LHCN-M2 (cell line): ENCODE measurements at places on chromosomes 6 and 20. TPM values are rescaled to one million over a fixed set of nuclear protein-coding genes. Genes with fewer than 3 reads are reported as not detected.
A peak's percentile ranks its signal among the peaks of the same experiment; 100 is the strongest.

HSPA1L gene
- total RNA-seq: 0.71 and 1.5 TPM in 2 replicates

ZC2HC1B gene
- total RNA-seq: not detected in 2 replicates

DNA sequence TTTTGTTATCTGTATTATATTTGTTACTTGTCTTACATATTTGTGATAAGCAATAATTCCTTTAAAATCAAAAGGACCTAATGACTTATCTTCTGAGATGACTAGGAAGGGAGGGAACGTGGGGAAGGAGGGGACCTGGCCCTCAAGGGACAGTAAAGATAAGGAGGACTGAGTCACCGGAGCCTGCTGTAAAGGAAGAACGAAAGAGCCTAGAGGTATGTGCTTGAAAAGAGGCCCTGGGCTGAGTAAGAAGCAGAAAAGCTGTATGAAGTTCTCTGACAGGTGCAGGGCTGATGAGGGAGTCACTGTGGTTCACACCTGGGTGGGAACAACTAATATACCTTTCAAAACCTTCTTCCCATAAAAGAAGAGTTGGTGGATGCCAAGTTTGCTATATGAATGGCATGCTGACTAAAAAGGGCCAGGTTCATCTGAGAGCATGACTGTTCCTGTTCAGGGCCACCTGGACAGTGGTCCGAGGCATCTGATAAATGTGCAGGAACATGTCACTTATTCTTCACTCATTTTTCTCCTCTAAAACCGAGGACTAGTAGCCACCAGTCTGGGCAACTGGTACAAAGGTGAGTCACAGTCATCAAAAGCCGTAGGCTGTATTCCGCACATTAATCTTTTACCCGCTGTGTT lies 111.3 kb downstream of the TNFAIP3 start:
- no peak for DNase-seq

GRCh38 chr6:85382541-85382940 lies 67.3 kb upstream of the NT5E start:
- DNase-seq: no peak

GRCh38 chr20:11043001-11043400 lies 369.2 kb upstream of the JAG1 start:
- DNase-seq: no peak

FRK gene
- total RNA-seq: 1.9 and 2.9 TPM in 2 replicates

DNA sequence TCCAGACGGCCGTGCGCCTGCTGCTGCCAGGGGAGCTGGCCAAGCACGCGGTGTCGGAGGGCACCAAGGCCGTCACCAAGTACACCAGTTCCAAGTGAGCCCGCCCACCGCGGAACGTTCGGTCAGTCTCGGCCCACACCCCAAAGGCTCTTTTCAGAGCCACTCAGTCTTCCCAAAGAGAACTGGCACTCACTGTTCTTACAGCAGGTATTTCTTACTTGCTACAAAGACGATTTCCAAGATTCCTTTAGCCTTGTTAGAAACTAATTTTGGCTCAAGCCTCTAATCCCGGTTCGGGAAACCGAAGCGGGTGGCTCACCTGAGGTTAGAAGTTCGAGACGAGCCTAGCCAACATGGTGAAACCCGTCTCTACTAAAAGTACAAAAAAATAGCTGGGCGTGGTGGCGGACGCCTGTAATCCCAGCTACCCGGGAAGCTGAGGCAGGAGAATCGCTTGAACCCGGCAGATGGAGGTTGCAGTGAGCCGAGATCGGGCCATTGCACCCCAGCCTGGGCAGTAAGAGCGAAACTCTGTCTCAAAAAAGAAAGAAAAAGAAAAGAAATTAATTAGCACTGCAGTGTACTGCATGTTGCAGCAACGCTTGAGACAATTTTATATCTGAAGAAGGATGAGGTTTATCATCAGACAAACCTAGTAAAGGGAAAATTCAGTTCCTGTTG lies 73.1 kb downstream of the OR2B2 start:
- peak; percentile 47 for DNase-seq

- DNase-seq: no peak
Observed at GRCh38 chr6:12528136-12528535, 188.4 kb upstream of the PHACTR1 start.

GRCh38 chr20:53842301-53843099 lies 227.9 kb downstream of the BCAS1 start:
- DNase-seq: no peak

DNA sequence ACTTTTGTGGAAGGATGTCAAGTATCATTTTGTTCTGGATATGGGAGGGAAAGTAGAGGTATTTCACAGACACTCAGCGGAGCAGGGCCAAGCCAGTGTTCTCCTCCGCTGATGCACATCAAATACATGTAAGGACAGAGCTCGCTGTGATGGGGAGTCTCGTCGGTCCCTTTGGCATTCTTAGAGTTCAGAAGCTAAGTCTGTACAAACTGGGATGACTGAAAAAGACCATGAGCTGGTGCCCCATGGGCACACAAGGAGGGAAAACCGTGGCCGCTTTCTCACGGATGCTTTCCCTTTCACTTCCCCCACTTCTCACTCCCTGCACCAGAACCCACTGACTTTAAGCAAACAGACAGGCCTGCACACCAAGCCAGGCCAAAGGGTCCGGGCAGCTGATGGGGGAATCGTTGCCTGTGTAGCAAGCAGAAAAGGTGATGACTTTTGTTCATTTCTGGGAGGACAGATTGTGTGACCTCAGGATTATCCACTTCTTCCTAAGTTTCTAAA lies 27.7 kb upstream of the MPC1 start:
- DNase-seq: no peak

- no peak for DNase-seq
Observed at GRCh38 chr6:99132026-99132635, 184.4 kb upstream of the FBXL4 start.

DNA sequence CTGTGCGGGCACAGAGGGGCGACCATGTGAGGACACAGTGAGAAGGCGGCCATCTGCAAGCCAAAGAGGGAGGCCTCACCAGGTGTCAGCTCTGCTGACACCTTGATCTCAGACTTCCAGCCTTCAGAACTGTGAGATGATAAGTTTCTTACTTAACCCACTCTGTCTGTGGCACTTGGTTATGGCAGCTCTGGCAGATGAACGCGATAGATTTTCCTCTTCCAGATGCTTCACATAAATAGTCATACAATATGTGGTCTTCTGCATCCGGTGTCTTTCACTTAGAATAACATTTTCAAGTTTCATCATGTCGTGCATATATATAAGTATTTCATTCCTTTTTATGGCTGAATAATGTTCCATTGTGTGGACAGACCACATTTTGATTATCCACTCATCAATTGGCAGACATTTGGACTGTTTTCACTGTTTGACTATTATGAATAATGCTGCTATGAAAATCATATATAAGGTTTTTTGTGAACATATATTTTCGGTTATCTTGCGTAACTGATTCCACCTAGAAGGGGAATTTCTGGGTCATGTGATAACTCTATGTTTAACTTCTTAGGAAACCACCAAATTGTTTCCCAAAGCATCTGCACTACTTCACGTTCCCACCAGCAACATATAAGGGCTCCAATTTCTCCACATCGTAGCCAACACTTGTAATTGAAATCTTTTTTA lies 30.2 kb downstream of the PRR18 start:
- no peak for DNase-seq

GRCh38 chr20:11170025-11170424 lies 496.2 kb upstream of the JAG1 start:
- no peak for DNase-seq

FLRT3 gene
- total RNA-seq: 4.1 and 12.8 TPM in 2 replicates

GRCh38 chr20:23340524-23340923 lies 10.1 kb upstream of the NXT1 start:
- peak; percentile 64 for DNase-seq
